Effector CD4-positive, alpha-beta T cell (primary cell): ENCODE measurements at places on chromosomes 11 and 22.

GRCh38 chr22:31488346-31488883, 1.2 kb downstream of the EIF4ENIF1 start:
- DNase-seq, result no peak

DNA sequence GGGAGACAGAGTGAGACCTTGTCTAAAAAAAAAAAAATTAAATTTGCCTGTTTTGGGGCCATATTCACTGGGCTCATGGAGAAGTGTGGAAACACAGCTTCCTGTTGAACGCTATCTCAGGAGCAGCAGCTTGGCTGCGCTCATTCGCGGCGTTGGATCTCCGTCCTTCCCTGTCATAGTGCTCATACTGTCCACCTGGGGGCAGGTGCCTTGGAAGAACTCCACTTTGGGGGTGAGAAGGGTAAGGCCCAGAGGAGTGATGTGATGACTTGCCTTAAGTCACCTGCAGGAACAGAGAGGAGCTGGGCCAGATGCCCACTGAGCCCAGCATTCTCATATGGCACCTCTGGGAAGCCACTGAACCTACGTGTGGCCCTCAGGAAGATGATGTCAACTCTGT, 82.8 kb downstream of the CABIN1 start:
- no peak for DNase-seq

GRCh38 chr22:37383341-37383740, 43.9 kb downstream of the ELFN2 start:
- no peak for DNase-seq

DNA sequence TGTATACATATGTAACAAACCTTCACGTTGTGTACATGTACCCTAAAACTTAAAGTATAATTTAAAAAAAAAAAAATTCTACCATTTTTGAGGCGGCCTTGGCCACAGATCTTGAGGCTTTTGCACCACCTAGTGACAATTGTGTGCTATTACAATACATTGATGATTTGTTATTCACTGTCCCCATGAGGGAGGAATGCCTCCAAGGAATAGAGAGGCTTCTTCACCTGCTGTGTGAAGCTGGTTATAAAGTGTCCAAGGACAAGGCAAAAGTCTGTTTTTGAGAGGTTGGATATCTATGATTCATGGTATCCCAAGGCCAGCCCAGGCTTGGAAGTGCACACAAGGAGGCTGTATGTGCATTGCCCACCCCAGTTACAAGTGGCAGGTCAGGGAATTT, 30.7 kb downstream of the SLC22A25 start:
- DNase-seq, result no peak

GRCh38 chr11:102662607-102663006, 37.5 kb upstream of the MMP20 start:
- no peak for DNase-seq

- no peak for DNase-seq
Observed at GRCh38 chr11:17159441-17159840, 48.3 kb downstream of the PIK3C2A start.

DNA sequence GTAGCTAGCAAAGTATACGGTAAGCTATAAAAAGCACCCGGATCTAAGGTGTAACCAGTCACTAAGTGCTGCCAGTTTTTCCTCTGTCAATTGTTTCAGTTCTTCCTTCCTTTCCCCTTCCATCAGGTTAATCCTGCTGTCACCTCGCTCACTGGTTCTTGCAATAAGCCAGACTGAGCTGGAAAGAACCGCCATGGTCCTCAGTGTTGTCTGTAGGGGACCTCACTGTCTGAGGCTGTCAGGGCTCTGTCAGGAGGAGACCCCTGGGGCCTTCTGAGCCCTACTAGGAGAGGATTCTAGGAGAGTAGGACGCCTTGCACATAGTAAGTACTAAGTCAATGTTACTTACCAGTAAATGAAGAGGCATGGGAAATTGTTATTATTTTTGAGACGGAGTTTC, 1.4 kb upstream of the TBC1D22A start:
- DNase-seq, result no peak

DNA sequence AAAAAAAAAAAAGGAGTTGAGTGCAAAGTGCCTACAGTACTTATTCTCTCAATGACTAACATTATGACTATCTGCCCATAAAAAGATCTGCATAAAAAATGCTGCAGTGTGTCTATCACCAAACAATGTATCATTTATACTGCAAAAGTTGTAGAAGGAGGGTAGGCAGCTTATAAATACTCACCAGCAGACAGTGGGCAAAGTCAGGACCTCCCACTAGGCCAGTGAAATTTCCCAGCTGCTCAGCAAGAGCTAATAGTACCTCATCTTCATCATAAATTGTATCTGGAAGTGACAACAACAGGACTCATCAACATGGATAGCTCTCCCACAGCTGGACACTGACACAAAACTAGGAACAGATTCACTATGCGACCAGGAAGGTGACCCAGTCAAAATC, 1.6 kb downstream of the PPP2R1B start:
- no peak for DNase-seq

GRCh38 chr22:29302681-29303465, 3.6 kb upstream of the GAS2L1 start:
- no peak for DNase-seq

DNA sequence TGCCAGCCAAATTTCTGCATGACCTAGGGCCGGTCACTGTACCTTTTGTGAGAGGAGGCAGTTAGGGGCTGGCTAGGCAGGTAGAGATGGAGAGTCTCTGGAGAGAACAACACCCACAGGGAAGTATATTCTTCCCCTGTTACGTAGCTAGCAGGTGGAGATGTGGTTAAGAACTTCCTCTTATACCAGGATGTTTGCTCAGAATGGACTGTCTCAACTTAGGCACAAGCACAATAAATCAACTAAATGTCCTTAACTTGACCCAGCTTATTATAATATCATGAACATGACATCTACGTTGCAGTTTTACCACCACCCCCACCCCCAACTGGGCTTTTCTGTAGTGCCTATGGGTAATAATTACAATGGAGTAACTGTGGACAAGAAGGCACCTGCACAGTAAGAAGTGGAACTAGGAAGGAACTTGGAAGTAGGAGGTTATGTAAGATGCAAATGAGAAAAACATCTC, 60.7 kb upstream of the MPEG1 start:
- DNase-seq, result no peak

GRCh38 chr22:39238966-39239505, 5.7 kb downstream of the PDGFB start:
- DNase-seq, result no peak

DNA sequence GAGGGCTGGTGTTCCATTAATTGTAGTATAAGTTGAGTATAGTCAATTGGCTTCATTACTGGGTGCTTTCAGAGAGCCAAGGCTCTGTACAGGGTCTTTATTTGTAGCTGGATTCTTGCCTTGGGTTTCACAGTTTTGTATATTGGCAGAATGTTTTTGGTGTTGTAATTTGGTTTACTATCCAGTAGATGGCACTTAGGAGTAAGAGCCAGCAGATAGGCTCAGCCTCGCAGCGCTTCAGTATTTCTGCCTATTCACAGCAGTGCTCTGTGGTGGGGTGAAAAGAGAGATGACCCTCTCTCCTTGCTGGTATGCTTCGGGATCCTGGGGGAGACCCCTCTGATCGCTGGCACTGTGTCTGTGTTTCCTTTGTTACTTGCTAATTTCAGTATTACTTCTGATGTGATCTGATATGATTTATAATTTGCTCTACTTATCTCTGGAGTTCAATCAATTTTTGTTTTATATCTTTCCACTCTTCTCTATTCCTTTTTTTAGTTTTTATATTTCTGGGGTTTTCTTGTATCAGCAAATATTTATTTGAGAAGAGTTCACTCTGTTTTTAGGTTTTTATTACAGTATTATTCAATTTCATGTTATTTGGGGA, 52.2 kb downstream of the ANO5 start:
- peak; percentile 2 for DNase-seq

- DNase-seq, result no peak
Observed at GRCh38 chr11:109845437-109845836, 247.8 kb upstream of the ZC3H12C start.

- no peak for DNase-seq
Observed at GRCh38 chr11:112537846-112538330, 277.2 kb upstream of the PLET1 start.

DNA sequence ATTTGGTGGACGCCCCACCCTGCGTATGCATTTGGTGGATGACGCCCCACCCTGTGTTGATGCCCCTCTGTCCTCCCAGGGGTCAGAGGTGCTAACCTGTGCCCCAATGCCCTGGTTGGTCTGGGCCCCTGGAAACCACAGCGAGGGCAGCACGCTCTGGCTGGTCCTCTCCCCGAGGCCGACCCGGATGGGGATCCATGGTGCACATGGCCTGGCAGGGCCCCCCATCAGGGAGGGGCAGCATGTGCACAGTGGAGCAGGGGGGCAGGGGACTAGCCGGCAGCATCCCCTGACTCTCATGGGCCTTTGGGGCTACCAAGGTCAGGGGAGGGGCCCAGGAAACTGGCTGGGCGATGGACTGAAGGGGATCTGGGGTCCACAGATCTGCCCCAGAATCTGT, 7.6 kb upstream of the MUC5AC start:
- DNase-seq, result no peak

DNA sequence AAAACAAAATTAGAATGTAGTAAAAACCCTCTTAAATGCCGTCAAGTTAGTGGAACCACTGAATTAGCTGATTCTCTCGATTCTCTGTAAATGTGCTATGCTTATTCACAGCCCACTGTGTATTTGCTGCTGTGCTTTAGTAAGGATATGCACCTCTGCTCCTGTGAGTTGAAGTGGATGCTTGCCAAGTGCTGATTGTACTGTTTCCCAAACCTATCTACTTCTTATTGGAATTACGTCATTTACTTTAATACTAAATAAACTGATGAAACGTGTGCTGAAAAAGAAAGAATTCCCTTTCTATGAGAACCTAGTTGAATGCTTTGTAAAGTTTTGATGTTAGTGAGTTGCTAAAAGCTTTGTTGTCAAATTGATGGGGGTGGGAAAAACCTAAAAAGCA, 158.4 kb downstream of the LRRC4C start:
- DNase-seq, result no peak
